ENCODE measurements at places on chromosomes 11 and 22.

- no peak for DNase-seq
Observed at GRCh38 chr11:4448995-4449394, at the start of gene OR52K2. Gene OR52K2, plus strand, starts transcription at chr11:4449295. Its CDS starts 45 bp downstream, at chr11:4449340.

DNA sequence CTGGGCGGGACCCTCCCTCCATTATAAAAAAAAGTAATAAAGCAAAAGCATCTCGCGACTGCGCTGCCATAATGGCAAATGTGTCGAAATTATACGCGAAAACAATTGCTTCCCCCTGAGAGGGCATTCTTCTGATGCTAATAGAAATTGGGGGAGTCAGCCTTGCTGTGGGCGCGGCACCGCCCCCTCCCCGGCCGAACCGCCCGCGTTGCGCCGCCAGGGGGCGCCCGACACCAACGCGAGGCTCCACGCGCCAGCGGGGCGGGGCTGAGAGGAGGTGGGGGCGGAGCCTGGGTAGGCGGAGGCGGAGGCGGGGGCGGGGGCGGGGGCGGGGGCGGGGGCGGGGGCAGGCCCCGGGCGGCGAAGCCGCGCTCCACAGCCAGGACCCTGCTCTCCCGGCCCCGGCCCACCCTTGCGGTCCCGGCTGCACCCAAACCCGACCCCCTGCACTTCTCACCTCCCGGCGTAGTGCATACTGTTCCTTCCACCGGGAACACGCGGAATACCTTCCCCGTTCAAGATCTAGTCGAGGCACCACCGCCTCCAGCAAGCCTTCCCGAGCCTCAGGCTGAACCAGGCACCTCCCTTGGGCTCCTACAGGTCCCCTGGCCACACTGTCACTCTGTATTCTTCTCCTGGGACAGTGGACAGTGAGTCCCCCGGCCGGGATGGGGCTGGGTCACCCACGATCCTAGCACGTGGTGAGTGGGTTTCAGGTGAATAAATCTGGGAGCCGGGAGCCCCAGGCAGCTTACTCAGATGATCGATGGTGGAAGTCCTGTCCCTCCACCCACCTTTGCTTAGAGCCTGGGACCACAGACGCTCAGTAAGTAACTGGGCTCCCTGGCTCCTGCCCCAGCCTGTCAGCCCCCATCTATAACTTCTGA is 15.5 kb upstream of the UPK3A start:
- peak; percentile 83 for DNase-seq

GRCh38 chr11:39239553-39239952 is 2219.9 kb downstream of the LRRC4C start:
- no peak for DNase-seq

DNA sequence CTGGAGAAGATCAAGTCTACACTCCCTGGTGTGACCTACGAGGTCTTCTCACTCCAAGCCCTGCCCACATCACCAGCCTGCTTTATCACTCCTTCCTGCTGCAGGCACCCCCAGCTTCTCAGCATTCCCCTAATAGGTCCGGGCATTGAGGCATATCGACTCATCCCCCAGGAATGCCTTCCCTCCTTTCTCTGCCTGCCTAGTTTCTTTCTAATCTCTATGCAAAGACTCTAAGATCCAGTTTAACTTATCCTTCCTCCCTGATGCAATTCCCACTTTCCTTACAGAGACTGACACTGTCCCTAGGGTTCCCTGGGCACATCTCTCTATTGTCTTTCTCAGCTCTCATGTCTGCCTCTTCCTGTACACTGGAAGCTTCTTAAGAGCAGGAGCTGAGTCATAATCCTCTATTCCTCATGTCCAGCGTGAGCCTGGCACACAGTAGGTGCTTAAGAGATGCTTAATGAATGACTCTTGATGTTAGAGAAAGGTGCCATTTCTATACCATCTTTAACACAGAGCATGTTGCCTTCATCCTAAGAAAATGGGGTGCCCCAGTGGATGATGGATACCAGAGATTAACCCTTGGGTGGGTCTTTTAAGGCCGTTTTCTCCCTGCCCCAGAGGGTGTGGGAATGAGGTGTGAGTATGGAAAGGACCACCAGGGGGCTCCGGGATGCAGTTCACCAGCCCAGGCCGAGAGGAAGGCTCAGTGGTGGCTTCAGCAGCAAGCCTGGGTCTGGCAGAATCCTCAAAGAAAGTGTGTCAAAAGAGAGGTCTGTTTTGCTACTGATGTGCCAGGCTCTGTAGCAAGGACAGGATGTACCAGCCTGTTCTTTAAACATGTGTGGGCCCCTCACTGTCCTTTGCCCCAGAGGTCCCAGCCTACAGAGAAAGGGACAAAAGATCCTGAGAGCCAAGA is 34.7 kb downstream of the PARVA start:
- no peak for DNase-seq

GRCh38 chr22:43153899-43154298 is 2.5 kb downstream of the TSPO start:
- no peak for DNase-seq
